ENCODE measurements at places on chromosomes 5 and 9.

DNA sequence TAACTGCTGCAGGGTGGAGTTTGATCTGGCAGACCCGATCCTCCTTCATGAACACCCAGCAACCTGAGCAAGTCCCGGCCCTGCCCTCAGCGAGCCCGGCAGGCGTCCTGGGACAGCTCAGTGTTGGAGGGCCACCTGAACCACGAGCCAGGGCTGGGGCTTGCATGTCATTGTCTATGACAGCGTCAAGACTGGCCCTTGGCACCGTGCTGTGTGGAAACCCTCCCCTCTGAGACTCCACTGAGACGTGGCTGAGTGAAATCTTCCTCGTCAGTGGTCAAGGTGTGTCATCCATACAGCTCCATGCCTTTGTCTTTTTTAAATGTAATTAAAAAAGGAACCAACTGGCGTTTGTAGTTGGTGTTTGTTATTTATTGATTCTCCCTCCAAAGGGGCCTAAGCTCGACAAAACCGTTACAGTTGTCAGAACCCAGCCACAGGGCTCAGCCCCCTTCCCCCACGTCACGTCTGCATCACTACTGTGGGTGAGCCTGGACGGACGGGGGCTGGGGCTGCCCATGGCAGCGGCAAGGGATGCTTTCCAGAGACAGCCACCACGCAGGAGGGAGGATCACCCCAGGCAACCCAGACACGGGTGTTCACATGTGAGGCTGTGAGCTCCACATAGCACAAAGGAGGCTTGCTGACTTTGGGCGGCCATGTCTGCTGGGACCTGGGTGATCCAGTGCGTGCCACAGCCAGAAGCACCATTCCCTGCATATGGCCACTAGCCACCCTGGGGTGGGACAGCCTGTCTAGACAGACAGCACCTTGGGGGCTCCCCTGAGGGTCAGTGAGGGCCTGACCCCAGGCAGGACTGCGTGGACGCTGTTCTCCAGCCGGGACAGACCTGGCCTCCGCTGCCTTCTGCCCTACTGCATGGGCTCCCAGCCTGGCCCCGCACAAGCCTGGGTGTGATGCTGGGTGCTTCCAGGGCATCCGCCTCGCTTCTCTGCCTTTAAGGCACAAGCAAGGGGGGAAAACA is 7.3 kb downstream of the UCK1 start:
- DNase-seq: no peak

DNA sequence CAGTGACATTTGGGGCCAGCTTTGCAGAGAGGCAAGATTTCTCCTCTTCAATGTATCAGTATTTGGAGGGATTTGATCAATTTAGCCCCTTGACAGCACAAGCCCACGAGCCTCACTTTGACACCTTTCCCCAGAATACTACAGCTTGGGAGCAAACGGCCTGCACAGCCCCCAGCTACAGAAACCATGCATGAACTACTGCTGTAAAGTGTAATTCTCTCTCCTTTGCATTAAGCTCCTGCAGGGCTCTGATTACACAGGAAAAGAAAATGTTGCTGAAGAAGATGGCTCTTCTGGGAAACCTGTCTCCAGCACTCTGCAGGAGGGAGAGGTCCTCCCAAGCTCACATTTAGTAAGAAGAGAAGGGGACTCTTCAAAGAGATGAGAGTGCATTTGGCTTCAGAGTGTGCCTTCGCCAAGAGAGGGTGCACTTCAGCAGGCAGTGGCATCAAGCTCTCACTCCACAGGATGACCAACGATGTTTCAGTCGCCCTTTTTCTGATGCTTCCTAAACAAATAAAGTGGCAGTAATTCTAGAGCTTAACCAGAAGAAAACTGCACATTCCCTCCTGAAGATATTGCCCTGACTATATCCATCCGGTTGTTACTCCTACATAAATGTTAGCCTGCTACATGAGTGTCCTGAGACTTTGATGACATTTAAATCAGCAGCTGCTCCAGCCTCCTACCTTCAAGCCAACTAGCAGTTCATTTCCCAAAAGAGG is 272.2 kb downstream of the AUH start:
- no peak for DNase-seq

- DNase-seq: no peak
Observed at GRCh38 chr5:132651838-132652469, 6.0 kb upstream of the IL13 start.

DNA sequence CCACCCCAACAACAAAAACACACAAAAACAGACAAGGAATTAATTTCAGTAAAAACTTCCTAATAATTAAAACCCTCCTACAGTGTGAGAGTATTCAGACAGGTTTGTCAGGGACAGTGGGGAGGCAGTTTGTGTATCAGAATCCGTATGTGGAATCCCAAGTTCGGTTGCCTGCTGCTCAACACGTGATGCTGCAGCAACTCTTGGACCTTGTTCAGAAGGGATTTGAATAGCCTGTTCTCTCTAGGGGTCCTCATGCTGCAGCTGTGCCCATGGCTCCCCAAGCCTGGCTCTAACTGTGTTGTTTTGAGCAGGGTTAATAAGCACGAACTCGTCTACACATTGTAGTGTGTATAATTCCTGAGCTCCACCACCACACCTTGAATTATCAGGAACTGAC is 28.7 kb downstream of the TLE4 start:
- no peak for DNase-seq

GRCh38 chr5:171796436-171796835 is 10.8 kb downstream of the SMIM23 start:
- no peak for DNase-seq

DNA sequence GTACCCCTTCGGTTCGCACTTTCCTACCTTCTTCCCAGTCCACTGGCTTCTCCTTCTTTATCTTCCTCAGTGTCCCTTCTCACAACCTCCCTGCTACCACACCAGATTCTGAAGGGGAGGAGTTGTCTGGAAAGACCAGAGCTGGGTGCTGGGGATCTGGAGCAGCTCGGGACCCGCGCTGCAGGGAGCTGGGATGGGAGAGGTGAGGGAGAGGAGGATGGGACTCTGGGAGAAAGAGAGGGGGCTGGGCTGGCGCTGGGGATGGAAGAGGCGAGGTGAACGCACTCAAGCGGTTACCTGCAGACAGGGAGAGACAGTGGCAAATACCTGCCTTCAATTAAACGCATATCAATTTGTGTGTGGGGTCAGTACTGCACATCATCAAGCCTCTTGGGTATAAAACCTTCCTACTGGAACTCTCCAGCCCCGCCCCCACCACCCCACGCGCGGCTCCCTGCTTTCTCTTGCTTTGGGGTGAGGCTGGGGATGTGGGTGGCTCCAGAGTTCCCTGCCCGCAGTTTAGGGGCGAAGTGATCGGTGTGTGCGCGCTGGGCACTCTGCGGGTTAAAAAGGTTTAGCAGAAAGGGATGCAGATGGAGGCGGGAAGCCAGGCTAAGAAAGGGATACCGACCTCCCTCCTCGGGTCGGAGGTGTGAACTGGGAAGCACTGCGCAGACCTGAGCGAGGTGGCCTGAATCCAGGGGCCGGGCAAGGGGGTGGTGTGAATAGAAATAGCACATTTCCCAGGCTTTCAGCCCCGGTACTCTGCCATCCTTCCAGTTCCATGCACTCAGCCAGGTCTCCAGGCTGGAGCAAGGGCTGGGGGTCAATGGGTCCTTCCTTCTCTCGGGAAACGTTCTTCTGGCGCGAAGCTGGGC is 977 bp upstream of the PAM start:
- DNase-seq: no peak

- DNase-seq: no peak
Observed at GRCh38 chr5:42377496-42377895, 45.7 kb upstream of the GHR start.

DNA sequence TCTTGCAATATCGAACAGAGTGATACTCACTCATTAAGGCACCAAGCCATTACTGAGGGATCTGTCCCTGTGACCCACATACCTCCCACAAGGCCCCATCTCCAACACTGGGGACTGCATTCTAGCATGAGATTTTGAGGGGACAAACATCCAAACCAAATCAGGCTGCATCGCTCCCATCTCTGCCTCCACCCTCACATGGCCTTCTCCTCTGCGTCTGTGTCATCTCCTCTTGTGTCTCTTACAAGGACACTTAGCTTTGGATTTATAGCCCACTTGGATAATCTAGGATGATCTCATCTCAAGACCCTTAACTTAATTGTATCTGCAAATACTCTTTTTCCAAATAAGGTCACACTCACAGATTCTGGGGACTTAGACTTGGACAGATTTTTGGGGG is 284.4 kb upstream of the DAP start:
- DNase-seq: no peak

DNA sequence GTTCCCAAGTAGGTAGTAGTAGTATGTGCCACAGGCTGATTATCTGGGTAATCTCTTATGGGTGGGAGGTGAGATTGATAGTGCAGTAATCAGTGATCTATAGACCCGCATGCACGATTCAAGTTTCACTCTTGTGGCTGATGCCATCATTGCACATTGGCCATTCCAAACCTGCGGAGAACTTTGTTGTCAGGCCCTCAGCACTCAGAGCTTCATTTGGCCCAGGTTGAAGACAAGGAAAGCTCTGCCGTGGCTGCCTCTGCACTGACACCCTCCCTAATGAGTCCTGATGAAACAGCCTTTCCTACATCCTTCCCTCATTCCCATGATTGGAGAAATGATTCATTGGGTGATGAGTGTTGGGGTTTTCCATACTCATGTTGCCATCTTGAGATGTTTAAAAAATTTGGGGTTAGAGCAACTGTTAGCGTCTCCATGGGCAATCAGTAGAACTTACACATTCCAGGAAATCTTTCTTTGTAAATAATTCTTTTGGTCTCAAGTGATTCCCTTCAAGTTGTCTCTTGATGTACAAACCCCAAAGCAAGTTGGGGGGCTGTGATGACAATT is 22.9 kb downstream of the PROP1 start:
- no peak for DNase-seq

DNA sequence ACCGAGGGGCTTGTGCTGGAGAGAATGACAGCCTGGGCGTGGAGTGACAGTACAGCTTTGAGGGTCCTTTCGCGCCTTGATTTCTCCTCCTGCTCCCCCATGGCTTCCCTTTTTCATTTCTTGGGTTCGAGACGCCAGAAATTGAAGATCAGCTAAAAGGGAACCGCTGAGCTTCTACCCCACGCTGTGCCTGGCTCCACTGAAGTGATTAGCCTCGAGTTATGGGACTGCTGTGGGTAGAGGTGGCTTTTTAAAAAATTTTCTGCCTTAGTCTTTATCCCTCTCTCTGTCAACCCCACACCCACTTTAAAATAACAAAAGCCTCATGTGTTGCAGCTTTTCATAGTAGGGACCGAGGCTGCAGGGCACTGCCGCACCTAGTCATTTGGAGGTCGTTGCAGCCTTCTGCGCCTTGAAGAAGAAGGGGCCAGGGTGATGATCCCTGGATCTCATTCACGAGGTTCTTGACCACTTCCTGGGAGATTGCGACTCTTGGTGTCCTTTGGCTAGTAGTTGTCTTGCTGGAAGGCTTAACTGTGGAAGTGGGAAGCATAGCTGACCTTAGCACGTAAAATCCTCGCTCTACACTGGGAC is 603 bp downstream of the PPIP5K2 start:
- no peak for DNase-seq

- no peak for DNase-seq
Observed at GRCh38 chr5:62771341-62771740, 192.7 kb downstream of the LRRC70 start.

- no peak for DNase-seq
Observed at GRCh38 chr5:136242611-136243010, 49.6 kb upstream of the SMIM32 start.

DNA sequence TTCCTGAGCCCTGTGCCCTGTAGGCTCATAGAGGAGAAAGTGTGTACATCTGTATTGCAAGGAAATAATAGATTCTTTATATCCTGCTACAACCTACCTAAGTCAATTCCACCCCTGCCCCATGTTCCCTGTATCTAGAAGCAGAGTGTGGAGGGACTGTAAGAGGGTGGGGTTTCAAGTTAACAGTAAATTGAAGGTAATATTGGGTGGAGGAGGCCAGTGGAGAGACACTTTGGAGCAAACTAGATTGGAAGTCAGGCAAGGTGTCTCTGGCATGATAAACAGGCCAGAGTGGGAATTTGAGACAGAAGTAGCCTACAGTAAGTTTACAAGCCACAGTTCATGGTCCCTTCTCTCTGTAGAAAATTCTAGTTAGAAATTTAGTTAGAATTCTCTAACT is 2.3 kb upstream of the HEMGN start:
- DNase-seq: no peak

- no peak for DNase-seq
Observed at GRCh38 chr5:160315968-160316367, 3.6 kb upstream of the CCNJL start.

DNA sequence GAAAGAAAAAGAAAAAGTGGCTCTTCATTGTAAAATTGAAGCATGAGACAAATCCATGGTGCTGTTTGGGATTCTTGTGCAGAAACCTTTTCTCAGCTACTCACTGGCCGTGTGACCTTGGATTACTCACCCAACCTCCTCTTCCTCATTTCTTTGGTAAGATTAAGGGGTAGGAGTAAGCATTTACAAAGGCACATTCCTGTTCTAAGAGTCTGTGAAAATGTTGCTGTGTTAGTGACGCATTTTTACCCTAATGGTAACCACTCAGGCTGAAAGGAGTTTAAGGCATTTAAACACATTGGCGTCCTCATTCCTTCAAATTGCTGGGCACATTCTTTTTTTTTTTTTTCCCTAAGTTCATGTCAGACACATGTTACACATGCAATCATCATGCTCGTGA is 4.3 kb downstream of the RAI14 start:
- DNase-seq: no peak

DNA sequence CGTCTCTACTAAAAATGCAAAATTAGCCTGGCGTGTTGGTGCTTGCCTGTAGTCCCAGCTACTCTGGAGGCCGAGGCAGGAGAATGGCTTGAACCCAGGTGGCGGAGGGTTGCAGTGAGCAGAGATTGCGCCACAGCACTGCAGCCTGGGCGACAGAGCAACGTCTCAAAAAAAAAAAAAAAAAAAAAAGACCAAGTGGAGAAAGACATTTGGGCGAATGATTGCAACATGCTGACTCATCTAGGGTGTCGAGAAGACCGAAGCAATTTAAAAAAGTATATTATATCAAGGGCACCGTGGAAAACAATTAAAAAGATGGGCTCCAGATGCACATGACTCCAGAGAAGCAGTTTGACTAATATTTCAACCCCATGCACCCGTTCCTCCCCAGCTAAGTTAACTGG is 9.2 kb downstream of the KLF4 start:
- DNase-seq: no peak

DNA sequence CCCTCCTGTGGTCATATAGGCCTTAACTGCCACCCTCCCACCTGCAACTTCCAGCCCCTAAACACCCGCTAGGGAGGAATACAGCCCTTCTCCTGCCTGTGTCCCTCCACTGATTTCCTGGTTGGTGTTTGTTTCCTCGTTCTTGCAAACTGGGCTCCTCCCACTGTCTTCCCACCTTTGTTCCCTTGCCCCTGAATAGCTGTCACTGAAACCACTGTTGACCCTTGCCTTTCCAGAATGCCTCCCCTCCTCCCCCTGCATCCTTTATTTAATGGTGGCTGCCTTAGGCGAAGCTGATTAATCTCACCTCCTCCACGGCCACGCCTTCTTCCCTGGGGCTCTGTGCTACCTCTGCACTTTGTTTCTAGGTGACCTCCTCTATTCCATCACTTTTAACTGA is 626.7 kb downstream of the BNC2 start:
- no peak for DNase-seq

GRCh38 chr5:37772255-37772654 is 67.6 kb downstream of the GDNF start:
- DNase-seq: no peak
